ENCODE measurements at places on chromosomes 16 and 17.

DNA sequence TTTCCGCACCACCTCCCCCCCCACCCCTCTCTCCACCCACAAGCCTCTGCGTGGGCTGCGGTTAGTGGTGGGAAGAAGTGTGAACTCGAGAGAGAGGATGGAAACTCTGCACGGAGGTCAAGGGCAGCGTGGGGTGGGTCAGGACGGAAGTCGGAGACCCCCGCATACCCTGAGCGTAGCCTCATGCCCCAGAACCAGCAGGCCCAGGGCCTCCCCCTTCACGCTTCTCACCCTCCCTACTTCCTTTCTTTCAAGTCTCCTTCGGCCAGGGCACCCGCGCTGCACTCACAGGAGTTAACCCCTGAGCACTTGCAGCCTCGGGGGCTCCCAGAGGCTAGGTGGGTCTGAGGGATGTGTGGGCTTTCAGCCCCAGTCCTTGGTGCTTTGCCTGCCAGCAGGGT lies 9.2 kb downstream of the TBKBP1 start:
- DNase-seq = no peak

DNA sequence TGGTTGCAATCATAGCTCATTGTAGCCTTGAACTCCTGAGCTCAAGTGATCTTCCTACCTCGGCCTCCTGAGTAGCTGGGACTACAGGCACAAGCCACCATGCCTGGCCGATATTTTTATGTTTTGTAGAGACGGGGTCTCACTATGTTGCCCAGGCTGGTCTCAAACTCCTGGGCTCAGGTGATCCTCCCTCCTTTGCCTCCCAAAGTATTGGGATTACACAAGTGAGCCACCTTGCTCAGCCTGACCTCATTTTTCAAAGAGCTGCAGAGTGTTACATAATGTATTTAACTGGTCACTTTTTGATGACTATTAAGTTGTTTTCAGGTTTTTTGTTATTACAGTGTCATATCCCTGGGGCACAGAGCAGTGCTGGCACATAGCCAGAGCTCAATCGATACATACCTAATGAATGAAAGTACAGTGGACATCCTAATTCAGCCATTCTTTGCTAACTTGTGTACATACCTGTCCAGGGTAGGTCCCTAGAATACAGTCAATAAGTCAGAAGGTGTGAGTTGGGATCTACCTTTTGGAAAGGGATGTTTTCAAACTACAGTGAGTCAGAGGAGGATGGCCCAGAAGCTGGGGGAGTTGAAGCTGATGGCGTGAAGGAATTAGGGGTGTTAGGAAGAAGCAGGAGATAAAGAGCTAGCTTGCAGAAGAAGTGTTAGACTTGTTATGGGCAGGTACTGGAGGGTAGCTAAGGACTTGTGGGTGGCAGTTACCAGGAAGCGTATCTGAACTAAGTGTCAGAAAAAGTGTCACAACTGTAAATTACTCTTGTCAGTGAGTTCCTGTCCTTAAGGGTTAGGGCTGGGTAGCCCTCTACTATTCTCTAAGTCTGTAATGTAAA lies 20.1 kb upstream of the CYLD start:
- DNase-seq = no peak

- DNase-seq = no peak
Observed at GRCh38 chr17:34366010-34366409, 3.0 kb upstream of the CCL1 start.

GRCh38 chr16:82715833-82716232 lies 89.1 kb downstream of the CDH13 start:
- no peak for DNase-seq

DNA sequence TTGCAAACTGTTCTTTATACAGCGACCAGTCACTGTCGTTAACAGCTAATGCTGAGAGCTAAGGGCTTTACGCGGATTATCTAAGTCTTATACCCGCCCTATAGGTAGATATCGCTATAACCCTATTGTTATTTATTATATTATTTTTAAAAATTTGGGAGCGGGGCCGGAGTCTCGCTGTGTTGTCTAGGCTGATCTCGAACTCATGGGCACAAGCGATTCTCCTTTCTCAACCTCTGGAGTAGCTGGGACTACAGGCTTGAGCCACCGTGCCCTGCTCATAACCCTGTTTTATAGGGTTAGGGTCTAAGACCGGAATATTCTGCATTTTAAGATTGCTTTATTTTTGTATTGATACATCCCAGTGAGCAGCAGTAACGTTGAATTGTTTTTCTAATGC lies 24.7 kb downstream of the DEF8 start:
- DNase-seq = no peak

DNA sequence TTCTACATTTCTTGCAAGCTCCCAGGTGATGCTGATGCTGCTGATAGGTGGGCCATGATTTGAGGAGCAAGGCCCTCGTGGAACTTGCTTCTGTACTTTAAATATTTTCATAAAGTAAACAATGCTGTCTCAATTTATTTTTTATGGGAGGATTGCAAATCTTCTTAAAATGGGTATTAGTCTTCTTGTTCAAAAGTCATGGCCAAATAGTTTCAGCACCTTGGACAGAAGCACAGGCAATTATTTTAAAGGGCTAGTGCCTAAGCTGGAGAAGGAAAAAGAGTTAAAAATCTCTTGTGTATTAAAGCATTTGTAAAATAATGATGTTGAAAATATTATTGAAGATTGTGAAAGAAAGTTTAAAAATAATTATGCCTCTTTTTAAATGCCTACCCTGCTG lies 50.5 kb downstream of the GPR139 start:
- DNase-seq = no peak

DNA sequence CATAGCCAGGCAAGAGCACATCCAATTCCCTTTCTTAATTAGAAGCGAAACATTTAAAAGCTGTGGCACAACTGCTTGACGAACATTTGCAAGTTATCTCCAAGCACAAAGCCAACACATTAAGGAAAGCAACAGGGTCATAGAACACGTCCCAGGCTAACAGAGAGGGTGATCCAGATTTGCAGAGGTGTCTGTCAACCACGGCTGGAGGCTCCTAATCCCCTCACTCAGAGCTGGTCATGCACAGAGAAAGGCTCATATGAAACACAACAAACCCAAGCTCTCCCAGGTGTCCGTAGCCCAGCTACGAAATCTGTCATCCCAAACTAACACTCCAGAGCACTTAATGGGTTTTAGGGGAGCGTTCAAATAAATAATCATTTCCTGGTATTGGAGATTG lies 276.1 kb downstream of the SLC39A11 start:
- no peak for DNase-seq

DNA sequence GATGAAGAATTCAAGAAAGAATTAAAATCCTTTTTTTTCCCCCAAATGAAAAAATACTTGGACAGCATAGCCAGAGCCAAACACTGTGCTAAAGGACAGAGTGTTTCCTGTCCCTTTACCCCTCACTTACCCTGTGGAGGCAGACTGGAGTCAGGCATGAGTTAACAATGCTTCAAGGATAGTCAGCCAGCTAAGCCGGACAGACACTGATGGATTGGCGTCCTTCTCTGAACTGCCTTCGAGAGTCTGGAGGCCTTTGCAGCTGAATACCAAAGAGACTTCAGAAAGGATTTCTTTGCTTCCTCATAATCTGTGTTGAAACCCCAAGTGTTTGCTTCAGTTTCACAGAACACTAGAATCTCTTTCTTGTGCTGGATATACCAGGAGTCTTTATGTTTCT lies 4.6 kb downstream of the METTL9 start:
- DNase-seq = no peak

- DNase-seq = no peak
Observed at GRCh38 chr16:54355251-54355650, 68.7 kb upstream of the IRX3 start.

DNA sequence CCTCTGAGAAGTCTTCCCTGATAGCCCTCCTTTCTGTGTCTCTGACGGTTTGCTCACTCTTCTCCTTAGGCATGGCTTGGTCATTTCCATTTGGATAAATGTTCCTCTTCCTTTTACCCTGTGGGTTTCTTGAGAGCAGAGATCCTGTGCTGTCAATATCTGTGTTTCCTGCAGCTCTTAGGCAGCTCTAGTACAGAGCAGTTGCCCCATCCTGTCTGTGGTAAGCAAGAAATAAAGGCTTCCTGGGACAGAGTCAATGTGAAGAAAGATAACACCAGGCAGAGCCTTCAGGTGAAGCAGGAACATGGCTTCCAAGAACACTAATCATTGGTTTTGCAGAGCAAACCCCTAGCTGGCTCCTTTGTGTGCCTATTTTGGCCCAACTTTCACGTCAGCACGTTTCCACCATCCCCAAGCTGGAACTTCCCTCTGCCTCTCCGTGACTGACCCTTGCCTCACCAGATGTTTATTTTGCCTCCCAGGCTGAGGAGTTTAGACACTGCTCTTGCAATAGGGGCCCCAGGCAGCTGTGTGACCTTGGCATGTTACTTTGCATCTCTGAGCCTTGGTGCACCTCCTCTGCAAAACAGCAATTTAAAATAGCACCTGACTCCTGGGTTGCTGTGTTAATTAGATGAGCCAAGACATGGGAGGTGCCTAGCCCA lies 49.6 kb upstream of the SIAH1 start:
- no peak for DNase-seq

GRCh38 chr16:1049113-1049975 lies 23.2 kb upstream of the SSTR5 start:
- no peak for DNase-seq

DNA sequence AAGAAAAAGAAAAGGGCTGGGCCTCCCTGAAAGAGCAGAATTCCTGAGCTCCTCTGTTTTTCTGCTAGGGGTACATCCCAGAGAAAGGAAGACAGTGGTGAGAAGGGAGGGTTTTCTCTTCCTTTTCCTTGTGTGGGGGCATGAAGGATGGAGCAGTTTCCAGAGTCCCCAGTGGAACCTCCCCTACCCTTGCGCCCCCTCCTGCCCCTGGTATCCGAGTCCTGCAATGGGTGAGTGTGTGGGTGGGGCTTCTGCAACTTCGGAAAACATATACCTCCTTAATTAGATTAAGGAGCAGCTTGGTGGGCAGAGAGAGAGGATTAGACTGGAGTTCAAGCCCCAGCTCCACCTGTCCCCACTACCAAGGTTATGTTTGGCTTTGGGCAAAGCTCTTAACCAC lies 5.4 kb upstream of the GIP start:
- DNase-seq = no peak

DNA sequence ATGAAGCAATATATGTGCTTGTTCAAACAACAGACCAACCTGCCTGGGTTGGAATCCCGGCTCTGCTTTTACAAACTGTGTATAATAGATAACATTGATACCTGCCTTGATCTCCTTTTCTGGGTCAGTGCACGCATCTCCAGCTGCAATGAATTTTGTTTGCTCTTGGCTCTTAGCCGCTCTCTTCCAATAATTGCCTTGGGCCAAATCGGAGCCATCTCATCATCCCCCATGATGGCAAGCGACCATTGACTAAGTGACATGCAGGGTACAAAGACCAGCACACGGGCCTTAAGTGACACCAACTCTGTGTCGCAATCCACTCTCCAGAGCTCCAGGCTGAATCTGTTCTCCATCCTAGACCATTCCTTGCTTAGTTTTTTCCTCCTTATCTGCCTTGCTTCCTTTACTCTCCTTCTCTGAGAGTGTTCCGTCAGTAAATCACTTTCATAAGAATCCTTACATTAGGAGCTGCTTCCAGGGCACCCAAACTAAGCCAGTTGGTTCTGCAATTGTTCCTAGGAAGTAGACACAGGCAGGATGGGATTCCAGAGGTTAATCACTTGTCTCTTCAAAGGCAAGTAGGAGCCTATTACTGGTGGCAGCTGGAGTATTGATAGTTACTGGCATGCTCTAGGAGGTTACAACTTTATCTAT lies 134.2 kb downstream of the ABCA8 start:
- no peak for DNase-seq

DNA sequence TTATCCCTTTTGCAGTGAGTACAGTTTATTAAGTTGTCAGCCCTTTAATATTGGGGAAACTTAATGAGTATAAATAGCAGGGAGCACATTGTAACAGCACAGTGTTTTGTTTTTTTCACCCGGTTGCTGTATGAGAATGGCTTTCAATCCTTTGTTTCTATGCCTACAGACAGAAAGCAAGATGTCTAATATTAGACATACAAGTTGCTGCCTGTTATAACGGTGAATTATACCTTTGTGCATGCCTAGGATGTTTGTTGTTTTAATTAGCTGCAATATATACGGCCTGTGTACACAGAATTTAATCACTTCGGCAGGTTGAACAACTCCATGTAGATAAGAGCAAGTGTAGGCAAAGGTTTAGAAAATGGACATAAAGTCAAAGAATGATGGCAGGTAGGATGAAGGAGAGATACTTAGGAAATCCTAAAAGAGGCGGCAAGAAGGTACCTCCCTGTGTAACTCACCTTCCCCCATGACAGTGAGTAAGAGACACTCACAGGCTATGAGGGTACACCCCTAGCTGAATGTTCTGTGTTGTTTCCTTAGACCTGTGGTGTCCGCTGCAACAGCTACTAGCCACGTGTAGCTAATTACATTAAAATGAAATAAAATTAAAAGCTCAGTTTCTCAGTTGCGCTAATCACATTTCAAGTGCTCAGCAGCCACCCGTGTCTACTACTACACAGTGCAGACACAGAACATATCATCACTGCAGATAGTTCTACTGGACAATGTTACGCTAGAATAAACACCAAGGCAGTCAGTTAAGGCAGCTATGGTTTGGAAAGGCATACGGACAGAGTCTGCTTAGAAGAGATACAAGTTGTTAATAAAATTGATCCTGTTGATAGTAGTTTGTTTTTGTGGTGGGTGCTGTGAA lies 10.9 kb downstream of the SLC7A6OS start:
- DNase-seq = no peak

- no peak for DNase-seq
Observed at GRCh38 chr17:48290378-48290777, 139.6 kb downstream of the SKAP1 start.

DNA sequence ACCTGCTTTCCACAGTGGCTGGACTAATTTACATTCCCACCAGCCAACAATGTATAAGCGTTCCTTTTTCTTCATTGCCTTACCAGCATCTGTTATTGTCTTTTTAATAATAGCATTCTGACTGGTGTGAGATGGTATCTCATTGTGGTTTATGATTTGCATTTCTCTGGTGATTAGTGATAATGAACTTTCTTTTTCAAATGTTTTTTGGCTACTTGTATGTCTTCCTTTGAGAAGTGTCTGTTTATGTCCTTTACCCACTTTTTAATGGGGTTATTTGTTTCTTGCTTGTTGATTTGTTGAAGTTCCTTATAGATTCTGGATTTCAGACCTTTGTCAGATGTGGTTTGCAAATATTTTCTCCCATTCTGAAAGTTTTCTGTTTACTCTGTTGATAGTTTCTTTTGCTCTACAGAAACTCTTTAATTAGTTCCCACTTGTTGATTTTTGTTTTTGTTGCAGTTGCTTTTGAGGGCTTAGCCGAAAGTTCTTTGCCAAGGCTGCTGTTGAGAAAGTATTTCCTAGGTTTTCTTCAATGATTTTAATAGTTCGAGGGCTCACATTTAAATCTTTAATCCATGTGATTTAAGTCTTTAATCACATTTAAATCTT lies 26.8 kb downstream of the ITGAM start:
- DNase-seq = no peak

- no peak for DNase-seq
Observed at GRCh38 chr17:48595278-48595999, 1.9 kb upstream of the HOXB5 start.

GRCh38 chr16:67216612-67217490 lies 10.1 kb upstream of the TMEM208 start:
- DNase-seq = no peak

DNA sequence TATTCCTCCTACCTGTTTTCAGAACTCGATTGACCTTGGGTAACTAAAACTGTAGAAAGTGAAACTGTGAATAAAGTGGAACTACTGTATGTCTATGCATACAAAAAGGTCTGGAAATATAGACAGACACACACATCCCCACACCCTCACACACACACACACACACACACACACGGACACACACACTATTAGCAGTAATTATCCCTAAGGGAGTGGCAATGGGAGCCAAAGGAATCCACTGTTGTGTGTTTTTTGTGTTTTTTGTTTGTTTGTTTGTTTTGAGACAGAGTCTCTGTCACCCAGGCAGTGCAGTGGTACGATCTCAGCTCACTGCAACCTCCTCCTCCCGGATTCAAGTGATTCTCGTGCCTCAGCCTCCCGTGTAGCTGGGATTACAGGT lies 26.6 kb upstream of the SRCIN1 start:
- no peak for DNase-seq

Measured in NCI-H510A (cell line).